Activated naive CD4-positive, alpha-beta T cell treated with Interleukin-2 at 50 U/mL for 16 hours (primary cell): ENCODE measurements at places on chromosomes 7 and 10.

GRCh38 chr10:13956826-13957225 is 370.1 kb downstream of the PRPF18 start:
- no peak for DNase-seq

- DNase-seq: no peak
Measured at GRCh38 chr10:18860631-18861240, 187.9 kb upstream of the MALRD1 start.

DNA sequence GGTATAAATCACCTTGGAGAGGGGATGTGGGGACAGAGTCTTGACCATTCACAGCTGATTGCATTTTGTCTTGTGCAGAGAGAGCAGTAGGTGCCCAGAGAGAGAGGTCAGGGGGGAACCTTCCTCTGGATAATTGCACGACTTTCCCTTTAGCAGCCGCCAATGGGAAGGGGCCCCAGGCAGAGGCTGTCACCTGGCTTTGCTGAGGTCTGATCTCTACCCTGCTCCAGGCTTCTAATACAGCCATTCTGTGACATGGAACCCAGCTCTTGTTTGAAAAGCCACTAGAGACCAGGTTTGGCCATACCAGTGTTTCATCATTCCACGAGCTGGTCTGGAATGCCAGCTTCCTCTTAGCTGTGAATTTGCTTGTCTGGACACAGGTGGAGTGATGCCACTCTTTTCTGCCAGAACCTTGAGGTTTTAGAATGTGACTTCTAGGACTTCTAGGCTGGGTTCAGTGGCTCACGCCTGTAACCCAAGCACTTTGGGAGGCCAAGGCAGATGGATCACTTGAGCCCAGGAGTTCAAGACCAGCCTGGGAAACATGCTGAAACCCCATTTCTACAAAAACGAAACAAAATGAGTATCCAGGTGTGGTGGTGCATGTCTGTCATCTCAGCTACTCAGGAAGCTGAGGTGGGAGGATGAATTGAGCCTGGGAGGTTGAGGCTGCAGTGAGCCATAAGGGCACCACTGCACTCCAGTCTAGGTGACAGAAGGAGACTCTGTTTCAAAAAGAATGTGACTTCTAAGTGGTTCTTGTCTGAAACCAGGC is 159.9 kb downstream of the CAMK1D start:
- no peak for DNase-seq

DNA sequence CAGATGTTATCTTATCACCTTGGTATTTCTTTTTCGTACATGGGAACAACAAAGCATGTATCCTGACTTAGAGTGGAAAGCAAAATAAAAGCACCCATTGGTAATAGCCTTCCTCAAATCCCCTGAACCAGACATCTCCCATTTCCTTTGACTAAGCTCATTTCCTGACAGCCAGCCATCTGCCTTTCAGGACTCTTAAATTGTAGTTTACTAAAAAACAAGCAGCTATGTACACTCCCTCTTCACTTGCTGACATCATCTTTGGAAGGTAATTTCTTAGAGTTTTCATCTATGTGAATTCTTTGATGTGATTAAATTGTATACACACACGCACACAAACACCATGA is 40.7 kb downstream of the ARL4A start:
- DNase-seq: no peak

- DNase-seq: no peak
Measured at GRCh38 chr7:143042159-143042789, 9.9 kb upstream of the OR6V1 start.

- DNase-seq: no peak
Measured at GRCh38 chr7:4806983-4807597, 31.7 kb downstream of the AP5Z1 start.

- DNase-seq: no peak
Measured at GRCh38 chr7:116509982-116510579, 10.5 kb downstream of the CAV2 start.

- DNase-seq: no peak
Measured at GRCh38 chr7:90671571-90671970, 75.5 kb downstream of the CDK14 start.

DNA sequence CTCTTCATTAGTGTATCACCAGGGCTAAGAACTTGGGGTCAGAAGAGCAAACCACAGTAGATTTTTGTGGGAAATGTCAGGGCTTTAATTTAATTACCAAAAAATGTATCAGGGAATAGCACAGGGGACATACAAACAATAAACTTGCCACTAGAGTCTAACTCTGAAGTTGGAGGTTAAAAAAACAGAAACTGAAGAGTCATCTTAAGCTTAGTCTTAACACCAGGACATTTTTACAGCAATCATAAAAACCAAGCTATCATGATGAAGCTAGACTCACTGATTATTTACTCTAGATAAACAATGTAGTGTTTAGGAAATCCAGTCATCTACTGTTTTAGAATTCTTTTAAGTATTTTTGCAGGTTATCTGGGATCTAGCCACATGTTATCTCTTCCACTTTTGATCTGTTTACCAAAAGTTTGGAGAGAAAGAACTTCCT is 48.4 kb upstream of the GLI3 start:
- DNase-seq: no peak

GRCh38 chr7:140025814-140026433 is 36.8 kb downstream of the PARP12 start:
- no peak for DNase-seq

GRCh38 chr10:63346015-63346441 is 119.7 kb downstream of the JMJD1C start:
- DNase-seq: no peak

GRCh38 chr10:27479016-27479415 is 25.1 kb upstream of the RAB18 start:
- DNase-seq: no peak
